ENCODE measurements at places on chromosomes 1 and 21.

GRCh38 chr1:65055747-65056146 lies 89.4 kb upstream of the JAK1 start:
- no peak for DNase-seq

GRCh38 chr1:189609167-189609566 lies 868.5 kb downstream of the BRINP3 start:
- DNase-seq = no peak

DNA sequence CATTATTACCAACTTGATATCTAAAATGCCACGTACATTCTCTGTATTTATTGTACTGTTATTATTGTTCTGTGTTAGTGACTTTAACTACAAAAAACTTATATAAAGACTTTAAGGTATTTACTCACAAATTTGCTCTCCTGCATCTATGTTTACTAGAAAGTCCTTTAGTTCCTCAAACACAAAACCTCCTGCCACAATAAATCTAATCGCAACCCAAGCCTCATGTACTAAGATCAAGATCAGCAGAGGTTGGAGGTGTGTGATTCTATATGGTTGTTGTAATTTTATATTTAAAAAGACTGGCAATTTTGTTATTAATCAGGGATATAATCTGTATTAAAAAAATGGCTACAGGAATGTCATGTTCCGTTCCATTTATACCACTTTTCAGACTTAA lies 68.6 kb downstream of the VAV3 start:
- no peak for DNase-seq

DNA sequence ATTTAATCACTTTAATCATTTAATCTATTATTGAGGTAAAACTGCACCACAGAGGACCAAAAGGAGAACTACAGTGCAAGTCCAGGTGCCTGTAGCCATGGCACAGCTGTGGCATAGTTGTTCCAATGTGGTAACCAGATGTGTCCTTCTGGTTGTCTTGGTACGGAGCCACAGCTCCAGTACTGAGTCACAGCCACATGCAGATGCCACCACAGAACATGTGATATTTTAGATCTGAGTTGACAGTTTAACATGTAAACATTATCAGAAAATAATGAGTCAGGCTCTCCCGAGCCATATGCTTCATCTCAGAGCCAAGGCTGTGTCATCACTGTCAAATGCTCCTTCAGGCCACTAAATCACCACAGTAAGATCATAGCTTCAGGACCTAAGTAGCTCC lies 56.4 kb upstream of the RGS7 start:
- no peak for DNase-seq

GRCh38 chr1:211959221-211959620 lies 76.1 kb downstream of the INTS7 start:
- DNase-seq = no peak

GRCh38 chr1:20367116-20367585 lies 76.5 kb downstream of the VWA5B1 start:
- peak; percentile 62 for DNase-seq

DNA sequence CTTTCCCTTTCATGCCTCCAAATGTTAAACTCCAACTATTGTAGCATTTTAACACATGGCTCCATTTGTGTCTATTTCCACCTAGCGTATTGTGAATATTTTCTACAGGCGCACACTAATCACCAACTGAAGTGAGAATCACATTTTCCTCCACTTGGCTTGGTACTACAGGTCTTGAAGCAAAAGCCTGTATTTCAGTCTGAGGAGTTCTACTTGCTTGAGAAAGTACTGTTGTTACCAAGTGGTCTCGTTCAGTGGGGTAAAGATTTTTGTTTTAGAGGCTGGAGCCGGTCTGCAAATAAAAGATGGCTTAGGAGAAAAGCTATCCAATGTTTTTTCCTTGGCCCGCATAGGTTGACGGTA lies 550 bp upstream of the PTBP2 start:
- DNase-seq = no peak

DNA sequence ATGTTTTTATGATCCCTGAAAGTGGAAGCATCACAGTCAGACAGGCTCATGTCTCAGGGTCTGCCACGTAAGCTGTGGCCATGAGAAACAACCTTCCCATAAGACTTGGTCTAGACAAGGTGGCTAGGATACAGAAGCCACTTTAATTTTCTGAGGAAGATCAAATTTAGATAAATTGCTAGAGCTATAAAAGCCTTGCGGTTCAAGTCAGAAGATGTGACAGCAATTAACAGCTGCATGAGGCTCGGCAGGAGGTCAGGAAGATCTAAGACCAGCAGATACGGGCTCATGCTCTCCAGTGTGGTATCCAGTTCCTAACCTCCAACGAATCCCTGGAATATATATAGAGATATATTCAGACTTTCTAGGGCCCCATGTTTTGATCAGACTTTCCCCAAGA lies 577.1 kb downstream of the PLPP3 start:
- DNase-seq = no peak

- DNase-seq = peak; percentile 42
These were observed 8.7 kb downstream of the TOR3A start for GRCh38 chr1:179090522-179090921.
